ENCODE measurements at places on chromosomes 5 and 9.

- no peak for DNase-seq
Measured at GRCh38 chr5:131952301-131952857, 6.9 kb upstream of the MEIKIN start.

DNA sequence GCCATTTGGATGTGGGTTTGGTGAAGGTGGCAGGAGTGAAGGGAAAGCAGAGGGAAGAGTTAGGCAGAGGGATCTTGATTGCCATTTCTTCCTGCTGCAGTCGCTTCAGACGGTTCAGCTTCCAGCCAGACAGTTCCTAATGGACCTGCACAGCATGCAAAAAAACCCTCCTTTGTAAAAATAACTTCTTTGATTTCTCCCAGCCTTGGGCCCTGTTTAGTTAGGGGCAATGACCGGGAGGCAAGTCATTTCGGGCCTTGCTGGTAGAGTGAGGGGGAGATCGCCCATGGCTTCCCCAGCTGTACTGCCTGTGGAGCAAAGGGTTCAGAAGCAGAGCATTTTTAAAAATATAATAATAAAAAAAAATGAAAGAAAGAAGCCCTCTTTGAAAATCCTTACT is 67.2 kb upstream of the TLE1 start:
- DNase-seq, result no peak

DNA sequence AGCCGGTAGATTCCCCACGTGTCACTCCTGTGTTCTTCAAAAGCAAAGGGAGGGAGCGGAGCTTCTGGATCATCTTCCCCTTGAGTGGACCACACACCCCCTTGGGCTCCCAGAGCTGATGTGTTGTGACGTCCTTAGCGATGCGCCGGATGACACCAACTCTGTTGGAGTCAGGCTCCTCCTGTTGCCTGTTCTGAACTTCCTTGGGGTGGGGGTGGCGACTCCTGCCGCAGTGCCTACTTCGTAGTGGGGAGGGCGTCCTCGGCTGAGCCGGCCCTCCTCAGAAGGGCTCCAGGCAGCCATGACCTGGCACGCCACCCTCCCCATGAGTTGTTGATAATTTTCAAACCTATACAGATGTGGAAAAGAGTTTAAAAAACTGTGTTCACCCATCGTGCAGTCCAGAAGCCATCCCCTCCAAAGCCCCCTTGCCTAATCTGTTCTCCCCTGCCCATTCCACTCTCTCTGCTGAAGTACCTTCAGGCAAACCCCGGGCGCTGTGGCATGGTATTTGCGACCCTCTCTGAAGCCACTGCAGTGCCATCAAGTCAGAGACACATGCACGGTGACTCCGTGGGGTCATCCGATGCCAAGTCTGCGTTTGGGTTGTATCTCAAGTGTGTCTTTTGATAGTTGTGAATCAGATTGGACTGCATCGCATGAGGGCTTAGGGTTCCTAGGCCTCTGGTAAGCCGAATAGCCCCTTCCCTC is 16.7 kb downstream of the EXOC3 start:
- no peak for DNase-seq

DNA sequence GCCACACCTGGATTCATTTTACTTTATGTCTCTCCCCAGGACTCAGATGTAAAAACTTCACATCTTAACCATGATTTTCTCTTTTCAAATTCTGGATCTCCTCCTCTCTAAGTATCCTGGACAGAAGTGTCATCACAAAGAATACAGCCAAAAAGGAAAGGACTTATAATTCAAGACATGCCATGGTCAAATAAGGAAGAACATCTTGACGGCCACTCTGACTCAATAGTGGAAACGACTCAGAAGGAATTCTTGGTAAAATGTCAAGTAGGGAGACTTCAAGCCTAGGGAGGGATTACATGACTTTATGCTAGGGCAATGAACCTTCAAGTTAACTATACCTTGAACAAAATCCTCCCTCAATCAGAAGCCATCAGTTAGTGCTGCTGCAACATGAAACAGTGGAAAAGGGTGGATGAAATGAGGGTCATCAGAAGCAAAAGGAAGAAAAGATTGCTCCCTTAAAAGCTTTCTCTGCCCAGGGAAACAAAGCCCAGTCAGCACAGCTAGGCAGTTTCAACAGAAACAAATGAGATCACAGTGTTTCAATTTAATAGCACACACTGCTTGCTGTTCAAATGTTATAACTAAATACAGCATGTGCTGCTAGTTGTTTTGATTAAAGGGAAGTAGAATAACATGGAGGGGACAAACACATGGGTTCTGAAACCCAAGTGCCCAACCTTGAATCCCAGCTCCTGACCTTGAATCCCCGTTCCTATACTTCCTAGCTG is 101.4 kb downstream of the LPAR1 start:
- DNase-seq, result no peak

GRCh38 chr5:74587300-74587699 is 53.2 kb downstream of the ENC1 start:
- DNase-seq, result no peak

- no peak for DNase-seq
Measured at GRCh38 chr5:154176181-154176580, 14.4 kb upstream of the GALNT10 start.

- no peak for DNase-seq
Measured at GRCh38 chr5:145936401-145937131, at the start of gene SH3RF2. Gene SH3RF2 (plus strand): TSS chr5:145936578. CDS start chr5:145937929, 1,351 bp downstream.

DNA sequence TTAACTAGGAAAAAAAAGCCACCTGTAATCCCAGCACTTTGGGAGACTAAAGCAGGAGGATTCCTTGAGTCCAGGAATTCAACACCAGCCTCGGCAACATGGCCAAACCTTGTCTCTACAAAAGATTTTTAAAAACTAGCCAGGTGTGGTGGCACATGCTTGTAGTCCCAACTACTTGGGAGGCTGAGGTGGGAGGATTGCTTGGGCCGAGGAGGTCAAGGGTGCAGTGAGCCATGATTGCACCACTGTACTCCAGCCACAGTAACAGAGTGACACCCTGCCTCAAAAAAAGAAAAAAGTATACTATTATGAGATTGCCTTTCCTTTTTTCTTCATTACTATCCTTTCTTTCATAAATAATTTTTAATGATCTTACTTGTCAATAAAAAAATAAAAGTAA is 45.8 kb downstream of the CPEB4 start:
- DNase-seq, result no peak

All from CD4-positive, alpha-beta T cell treated with Interleukin-10 for 1 hour (primary cell).